ENCODE measurements at places on chromosomes 13 and 19.

DNA sequence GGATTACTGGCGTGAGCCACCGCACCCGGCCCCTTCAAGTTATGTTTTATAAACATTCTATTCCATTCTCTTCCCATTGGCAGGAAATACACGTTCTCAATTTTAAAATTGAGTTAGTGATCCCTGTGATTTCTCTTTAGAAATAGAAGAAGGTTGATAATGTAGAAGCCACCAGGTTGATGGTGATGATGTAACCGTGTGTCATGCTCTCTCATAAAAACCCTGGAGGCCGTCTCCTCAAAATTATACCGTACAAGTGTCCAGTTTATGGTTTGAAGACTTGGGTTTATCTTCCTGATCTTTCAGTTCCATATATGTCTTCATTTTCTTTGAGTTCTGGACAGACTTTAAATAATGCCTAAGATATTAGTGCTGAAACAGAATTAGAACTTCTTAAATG is 32.2 kb downstream of the COG3 start:
- DNase-seq, result no peak

DNA sequence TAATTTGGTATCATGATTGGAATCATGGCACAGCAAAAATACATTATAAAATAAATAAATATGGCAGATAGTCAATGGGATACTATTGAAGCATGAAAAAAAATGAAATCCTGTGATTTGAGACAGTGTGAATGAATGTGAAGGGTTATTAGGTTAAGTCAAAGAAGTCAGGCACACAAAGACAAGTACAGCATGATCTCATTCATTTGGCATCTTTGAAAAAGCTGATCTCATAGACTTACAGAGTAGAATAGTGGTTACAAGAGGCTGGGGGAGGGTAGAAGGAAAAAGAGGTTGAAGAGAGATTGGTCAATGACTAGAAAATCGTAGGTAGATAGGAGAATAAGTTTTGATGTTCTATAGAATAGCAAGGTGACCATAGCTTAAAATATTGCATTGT is 295.1 kb upstream of the SLITRK5 start:
- no peak for DNase-seq

GRCh38 chr13:77335543-77335942 is 8.6 kb upstream of the MYCBP2 start:
- no peak for DNase-seq

GRCh38 chr19:45955905-45956608 is 17.6 kb downstream of the NOVA2 start:
- DNase-seq, result no peak

DNA sequence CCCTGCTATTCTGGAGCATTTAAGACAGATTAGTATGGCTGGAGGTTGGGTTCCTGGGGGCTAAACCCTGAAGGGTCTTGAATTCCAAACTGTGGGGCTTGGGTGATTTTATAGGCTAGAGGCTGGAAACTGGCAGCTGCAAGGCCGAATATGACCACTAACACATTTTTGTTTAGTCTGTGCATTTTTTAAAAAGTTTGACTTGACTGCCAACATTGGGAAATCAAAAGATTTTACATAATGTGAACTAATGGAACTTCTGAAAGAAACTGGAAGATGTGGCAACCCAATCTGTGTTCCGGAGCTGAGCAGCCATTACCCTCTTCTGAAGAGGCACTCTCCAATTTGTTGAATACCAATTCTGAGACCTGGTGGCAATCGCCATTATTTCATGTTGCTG is 5.1 kb downstream of the ZNF784 start:
- DNase-seq, result no peak

- DNase-seq, result no peak
These were observed 1725.2 kb downstream of the EFNB2 start for GRCh38 chr13:104810242-104810641.

- DNase-seq, result no peak
These were observed 570.7 kb upstream of the SLITRK5 start for GRCh38 chr13:87100431-87100830.

DNA sequence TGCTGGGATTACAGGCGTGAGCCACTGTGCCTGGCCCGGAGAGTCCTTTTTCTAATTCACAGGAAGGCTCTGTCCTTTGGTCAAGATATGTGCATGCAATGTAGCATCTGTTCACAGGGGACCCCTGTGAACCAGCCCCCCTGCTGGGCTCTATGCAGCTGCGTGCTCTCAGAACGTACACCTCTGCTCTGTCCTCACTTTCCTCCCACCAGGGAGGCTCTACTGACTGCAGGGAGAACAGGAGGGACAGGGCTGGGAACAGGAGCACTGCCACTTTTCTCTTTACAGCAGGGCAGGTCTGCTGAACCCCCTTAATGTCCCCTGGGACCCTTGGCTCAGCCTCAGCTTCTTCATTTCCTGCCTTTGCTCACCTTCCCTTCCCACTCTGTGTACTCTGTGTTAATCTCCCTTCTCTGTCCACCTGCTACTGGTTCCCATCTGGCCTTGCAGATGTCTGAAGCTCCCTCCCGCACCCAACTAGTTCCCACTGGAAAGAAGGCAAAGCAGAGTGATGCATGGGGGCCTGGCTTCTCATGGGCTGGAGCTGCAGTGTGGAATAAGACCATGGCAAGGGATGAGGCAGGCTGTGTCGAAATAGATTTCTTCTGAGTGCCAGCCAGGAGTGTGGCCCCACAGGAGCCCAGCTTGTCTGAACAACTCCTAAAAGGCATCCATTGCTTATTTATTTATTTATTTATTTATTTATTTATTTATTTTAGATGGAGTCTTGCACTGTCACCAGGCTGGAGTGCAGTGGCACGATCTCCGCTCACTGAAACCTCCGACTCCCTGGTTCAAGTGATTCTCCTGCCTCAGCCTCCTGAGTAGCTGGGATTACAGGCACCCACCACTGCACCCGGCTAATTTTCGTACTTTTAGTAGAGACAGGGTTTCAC is 7.2 kb downstream of the ADGRE2 start:
- DNase-seq, result no peak

- DNase-seq, result no peak
These were observed 253.8 kb downstream of the KLF12 start for GRCh38 chr13:73880365-73880764.

DNA sequence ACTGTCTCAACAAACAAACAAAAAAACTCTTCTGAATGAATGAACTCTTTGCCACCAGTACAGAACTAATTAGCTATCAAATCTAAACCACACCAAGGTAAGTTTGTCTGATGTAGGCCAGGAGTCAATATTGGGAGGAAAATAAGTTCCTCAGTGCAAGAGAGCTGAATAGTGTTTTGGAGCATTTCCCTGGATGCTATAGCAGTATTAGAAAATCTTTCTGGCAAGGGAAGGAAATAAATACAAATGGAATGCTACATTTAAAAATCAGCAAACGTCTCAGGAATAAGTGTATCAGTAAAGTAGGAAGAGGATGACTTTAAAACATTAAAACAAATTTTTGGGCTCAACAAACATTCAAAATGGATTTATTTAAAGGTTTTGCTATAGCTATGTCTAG is 81.3 kb upstream of the TMTC4 start:
- DNase-seq, result no peak

DNA sequence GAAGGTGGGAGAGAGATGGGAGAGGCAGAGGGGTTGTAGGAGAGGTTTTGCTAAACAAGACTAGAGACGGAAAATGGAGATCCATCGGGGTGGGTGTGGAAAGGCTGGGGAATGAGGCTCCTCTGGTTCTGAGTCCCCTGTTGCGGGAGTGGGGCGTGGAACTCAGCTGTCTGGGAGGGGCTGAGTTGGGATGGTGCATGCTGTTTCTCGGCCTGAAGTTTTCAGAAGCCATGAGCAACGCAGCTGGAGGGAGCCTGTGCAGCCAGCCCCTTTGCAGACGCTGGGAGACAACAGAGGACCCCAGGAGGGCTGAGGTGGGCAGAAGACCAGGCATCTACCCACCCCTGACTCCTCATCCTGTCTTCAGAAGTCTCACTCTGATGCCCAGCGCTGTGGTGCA is 7.4 kb upstream of the GIPR start:
- DNase-seq, result no peak

DNA sequence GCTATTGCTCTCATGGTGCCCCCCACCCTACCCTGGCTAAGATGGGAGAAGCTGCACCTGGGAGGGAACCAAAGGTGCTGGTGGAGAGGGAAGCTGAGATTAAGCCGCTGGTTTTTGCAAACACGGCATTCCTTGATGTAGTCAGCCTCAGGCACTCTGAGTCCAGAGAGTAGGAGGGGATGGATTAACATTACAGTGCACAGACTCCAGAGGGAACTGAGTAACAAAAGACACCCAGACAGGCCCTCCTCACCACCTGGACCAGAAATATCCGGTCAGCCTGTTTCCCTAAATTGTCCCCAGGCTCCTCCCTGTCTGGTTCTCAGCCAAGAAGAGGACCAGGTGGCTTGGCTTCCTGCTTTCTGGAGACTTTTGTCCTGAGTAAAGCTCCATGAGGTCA is 28.9 kb upstream of the PABPC3 start:
- DNase-seq, result no peak

GRCh38 chr19:42098781-42099180 is 22.8 kb downstream of the ZNF574 start:
- DNase-seq, result no peak

GRCh38 chr19:1502433-1503088 is 10.3 kb downstream of the ADAMTSL5 start:
- DNase-seq, result no peak

- no peak for DNase-seq
These were observed 90.5 kb downstream of the STK24 start for GRCh38 chr13:98486412-98486811.

GRCh38 chr13:34698945-34699344 is 243.1 kb upstream of the NBEA start:
- no peak for DNase-seq

DNA sequence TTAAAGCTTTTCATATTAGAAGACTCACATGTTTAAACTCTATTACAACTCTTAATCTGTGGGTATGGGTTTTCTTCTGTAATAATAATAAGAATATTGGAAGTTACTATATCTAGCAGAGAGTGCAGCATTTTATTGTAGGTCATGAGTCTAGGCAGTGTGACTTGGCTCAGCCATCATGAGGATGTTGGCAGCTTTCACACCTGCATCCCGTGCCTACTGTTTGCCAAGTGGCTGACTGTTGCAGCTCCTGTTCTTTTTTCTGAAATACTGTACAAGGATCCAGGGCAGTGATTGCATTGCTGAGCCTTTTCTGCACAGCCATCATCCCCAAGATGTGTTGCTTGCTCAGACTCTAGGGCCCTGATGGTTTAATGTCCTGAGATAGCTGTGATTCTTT is 47.4 kb downstream of the MTUS2 start:
- no peak for DNase-seq

DNA sequence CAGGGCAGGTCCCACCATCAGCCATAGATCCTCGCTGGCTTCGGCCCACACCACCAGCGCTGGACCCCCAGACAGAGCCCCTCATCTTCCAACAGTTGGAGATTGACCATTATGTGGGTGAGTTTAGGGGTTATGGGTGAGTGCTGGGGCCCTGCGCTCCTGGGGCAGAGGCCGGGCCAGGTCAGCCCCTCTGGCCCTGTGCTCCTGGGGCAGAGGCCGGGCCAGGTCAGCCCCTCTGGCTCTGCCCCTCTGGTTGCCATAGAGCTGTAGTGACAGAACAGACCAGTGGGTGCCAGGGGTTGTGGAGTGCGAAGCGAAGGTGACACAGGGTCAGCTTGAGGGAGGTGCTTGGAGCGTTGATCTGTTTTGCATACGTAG is 15.2 kb downstream of the POLD1 start:
- DNase-seq, result no peak

GRCh38 chr19:39053276-39054090 is 21.1 kb upstream of the FBXO27 start:
- no peak for DNase-seq

DNA sequence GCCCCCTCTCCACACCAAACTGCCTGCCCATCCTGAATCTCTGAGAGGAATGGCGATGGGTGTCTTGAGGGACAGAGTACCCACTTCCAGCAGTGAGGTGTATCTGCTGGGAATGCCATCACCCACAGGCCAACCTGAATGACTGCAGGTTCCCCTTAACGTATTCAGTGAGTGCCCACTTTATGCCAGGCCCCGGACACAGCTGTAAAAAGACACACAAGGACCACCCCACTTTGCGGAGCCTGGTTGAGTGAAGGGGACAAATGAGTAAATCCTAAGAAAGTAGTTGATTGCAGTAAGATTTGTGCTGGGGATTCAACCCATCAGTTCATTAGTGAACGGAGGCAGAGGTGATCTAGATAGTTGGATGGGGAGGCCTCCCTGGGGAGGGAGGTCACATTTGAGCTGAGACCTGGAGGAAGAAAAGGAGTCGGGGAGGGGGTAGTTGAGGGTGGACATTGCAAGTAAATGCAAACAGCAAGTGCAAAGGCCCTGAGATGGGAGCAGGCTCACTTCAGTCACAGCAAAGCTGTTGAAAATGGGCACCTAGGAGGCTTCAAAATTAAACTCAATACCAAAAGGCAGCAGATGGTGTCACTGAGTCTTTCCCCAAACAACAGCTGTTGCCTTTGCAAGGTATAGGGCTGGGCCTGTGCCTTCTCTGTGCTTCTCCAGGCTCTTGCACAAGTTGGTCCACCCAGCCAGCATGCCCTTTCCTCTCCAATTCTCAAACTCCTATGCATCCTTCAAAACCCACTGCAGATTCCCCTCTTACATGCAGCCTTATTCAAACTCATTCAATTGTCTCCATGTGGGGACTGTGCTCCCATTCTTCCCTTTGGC is 4.3 kb downstream of the GDF15 start:
- DNase-seq, result no peak

GRCh38 chr13:28339419-28339818 is 155.5 kb downstream of the FLT1 start:
- DNase-seq, result no peak

GRCh38 chr13:49499889-49500660 is 4.3 kb downstream of the PHF11 start:
- DNase-seq, result peak; percentile 16

Data from stimulated activated CD4-positive, alpha-beta T cell treated with anti-CD3 and anti-CD28 coated beads, Interleukin-1b, Interleukin-23, amount 100 ng/mL, for 48 hours (primary cell).